ENCODE measurements at places on chromosomes 1 and 21.

GRCh38 chr1:225603538-225604354 lies 49.2 kb downstream of the ENAH start:
- DNase-seq, result no peak

GRCh38 chr1:200378096-200378495 lies 31.7 kb downstream of the ZNF281 start:
- no peak for DNase-seq

- no peak for DNase-seq
Measured at GRCh38 chr1:229129301-229130027, 141.4 kb upstream of the RAB4A start.

GRCh38 chr1:33880305-33880704 lies 16.4 kb downstream of the HMGB4 start:
- DNase-seq, result no peak

GRCh38 chr1:225460737-225461532 lies 33.1 kb upstream of the LBR start:
- no peak for DNase-seq

DNA sequence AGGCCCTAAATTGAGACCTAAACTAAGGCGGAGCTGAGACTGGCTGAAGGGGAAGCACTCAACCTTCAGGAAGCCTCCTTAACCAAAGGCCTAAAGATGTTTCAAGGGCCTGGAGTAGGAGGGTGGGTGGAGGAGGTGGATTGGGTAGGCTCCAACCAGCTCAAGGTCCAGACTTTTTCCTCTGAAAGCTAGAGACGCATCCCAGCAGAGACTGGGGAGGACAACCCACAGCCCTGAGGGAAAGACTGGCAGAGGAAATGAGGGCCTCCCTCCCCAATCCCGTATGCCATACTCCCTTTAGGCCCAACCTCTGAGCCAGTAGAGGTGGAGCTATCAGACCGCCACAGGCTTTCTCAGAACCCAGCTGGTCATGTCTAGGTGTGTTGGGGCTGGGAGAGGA lies 1.1 kb downstream of the ECM1 start:
- no peak for DNase-seq

GRCh38 chr1:178642282-178642681 lies 82.8 kb upstream of the RALGPS2 start:
- DNase-seq, result no peak

- no peak for DNase-seq
Measured at GRCh38 chr1:25572708-25573590, 29.5 kb downstream of the LDLRAP1 start.

- DNase-seq, result no peak
Measured at GRCh38 chr1:952201-952600, 6.9 kb downstream of the NOC2L start.

- DNase-seq, result no peak
Measured at GRCh38 chr1:183025010-183025337, 1.8 kb downstream of the LAMC1 start.

DNA sequence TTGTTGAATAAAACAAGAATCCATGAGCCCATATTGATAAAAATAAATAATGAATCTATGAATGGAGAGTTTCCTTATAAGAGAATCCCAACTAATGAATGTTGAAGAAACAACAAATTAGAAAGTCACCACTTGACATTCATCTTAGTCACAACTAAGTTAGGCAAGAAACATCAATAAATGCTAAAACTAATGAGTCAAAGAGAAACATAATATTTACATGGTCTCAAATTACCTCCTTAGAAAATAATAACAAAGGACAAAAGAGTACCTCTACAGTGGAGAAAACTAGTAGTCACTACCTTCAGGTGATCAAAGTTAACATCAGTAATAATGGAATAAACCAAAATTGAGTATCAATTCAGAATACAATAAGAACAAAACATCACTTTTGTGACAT lies 93.5 kb downstream of the AKT3 start:
- no peak for DNase-seq

DNA sequence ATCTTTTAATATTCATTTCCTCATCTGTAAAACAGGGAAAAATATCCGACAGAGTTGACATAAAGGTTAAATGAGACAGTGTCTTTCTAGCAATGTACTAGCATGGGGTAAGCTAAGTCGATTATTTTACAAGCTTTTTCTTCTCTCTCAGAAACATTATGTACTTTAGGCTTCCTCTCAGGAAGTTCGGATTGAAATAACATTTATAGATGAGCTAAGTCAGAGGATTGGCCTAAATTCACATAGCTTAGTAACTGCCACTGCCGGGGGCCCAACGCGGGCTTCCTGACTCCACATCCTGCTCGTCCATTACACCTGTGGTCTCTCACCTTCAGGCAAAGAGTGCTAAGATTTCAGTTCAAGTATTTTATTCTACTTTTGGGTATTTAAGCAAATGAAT lies 462.3 kb upstream of the NFIA start:
- no peak for DNase-seq

DNA sequence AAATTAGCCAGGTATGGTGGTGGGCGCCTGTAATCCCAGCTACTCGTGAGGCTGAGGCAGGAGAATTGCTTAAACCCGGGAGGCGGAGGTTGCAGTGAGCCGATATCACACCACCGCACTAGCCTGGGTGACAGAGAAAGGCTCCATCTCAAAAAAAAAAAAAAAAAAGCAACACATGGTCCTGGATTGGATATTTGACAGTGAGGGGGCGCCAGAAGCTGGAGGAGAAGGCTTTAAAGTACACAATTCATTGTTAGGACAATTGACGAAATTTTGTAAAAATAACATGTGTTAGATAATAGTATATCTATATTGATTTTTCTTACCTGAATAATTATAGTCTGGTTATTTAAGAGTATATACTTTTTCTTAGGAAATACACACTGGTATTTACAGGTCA lies 50.2 kb upstream of the USP25 start:
- no peak for DNase-seq

DNA sequence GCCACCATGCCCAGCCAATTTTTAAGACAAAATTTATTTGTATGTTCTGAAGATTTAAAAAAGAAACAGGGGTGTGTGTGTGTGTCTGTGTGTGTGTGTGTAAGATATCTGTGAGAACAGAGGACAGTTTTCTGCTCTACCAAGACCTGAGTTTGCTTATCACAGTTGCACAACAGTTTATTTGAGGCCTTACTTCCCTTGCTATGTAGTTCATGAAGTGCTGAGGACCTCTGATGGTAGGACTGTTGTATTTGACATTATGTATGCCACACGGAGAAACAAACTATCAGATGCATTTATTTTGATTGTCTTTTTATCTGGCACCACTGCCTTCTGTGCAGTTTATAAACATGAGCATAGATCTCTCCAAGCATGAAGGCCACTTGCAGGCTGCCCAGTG lies 355.2 kb downstream of the PBX1 start:
- no peak for DNase-seq

DNA sequence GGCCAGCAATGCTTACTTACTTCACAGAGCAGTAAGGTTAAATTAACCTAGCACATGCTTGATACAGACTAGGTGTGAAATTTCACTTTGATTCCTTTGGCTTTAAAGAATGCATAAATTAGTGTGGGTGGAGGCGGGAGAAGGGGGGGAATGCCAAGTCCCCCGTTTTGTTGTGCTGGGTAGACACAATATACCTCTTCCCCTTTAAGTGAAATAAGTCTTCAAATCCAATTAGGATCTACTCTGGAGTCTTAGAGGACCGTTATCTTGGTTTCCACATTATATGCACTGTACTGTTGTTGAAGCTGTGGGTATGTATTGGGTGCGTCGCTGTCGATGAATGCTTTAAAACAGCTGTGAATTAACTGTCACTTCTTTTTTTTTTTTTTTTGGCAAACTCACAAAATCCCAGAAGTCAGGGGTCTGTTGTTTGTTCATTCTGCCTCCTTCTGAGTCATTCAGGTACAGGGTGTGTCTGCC lies 1.6 kb upstream of the S1PR1 start:
- no peak for DNase-seq
